ENCODE measurements at places on chromosomes 7 and 10.
A peak's percentile ranks its signal among the peaks of the same experiment; 100 is the strongest.

GRCh38 chr7:148535217-148535616 is 55.3 kb upstream of the C7orf33 start:
- DNase-seq: peak; percentile 27

DNA sequence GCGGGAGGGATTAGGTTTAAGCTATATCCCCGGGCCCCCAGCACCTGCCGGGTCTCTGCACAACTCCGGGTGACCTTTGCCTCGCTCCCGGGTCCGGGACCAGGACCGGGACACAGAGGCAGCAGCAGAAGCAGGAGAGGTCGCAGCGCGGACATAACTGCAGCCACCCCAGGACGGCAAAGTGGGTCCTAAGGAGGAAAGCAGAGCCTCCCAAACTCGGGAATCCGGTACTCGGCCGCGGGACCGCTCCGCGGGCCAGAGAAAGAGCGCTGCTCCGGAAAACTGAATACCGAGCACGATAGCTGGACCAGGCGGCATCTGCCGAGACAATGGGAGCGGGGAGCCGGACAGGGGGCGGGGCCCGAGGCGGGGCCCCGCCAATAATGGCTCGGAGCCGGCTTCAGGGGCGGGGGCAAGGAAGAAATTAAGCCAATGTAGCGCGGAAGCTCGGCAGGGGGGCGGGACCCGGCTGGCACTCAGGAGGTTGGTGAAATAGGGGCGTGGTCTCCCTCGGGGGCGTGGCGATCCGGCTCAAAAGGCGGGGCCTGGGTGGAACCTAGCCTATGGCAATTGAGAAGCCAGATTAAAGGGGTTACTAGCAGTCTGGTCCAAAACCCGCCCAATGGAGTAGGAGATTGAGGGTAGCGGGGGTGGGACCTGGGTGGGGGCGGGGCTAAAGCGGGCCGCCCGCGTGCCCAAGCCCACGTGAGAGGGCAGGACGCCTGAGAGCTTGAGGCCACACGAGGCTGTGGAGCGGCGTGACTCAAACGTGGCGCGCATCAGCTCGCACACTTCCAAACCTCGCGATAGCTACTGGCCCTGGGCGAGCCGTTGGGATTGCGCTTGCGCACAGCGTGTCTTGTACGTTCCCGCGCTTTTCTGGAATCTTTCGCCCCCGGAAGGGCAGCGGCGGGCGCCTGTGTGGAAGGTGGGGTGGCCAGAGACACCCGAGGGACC is at the start of the genes GPC2 and STAG3:
Gene GPC2, minus strand, starts transcription at position 337 of the 957 bp plus-strand sequence. Its CDS starts 182 bp downstream, at position 155.
Gene STAG3, plus strand, starts transcription at position 874 of the 957 bp plus-strand sequence. CDS start 2,639 bp downstream, outside the sequence.
- peak; percentile 94 for DNase-seq

- peak; percentile 10 for DNase-seq
These were observed 177.9 kb downstream of the TAX1BP1 start for GRCh38 chr7:27917774-27918314.

GRCh38 chr7:40726559-40726958 is 591.8 kb downstream of the SUGCT start:
- no peak for DNase-seq

DNA sequence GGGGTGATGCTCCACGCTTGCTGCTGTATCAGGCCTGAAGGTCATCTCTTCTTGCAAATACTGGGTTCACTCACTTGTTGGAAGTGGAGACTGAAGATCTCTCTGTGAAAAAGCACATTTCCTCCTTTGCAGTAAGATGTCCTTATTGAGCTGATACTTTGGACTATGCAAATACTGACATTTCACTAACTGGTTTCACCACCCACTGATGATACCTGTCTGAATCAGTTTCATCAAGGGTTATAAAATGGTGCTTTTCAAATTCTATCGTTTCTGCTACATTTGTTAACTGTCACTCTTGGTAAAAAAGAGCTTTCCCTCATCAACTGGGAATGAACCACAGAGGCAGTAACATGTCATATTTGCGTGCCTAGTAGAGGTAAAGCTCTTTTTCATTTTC is 35.5 kb downstream of the RAB19 start:
- no peak for DNase-seq

- no peak for DNase-seq
These were observed 486.8 kb downstream of the SUGCT start for GRCh38 chr7:40621592-40621998.

- no peak for DNase-seq
These were observed 79.0 kb downstream of the GRB10 start for GRCh38 chr7:50703654-50704053.

DNA sequence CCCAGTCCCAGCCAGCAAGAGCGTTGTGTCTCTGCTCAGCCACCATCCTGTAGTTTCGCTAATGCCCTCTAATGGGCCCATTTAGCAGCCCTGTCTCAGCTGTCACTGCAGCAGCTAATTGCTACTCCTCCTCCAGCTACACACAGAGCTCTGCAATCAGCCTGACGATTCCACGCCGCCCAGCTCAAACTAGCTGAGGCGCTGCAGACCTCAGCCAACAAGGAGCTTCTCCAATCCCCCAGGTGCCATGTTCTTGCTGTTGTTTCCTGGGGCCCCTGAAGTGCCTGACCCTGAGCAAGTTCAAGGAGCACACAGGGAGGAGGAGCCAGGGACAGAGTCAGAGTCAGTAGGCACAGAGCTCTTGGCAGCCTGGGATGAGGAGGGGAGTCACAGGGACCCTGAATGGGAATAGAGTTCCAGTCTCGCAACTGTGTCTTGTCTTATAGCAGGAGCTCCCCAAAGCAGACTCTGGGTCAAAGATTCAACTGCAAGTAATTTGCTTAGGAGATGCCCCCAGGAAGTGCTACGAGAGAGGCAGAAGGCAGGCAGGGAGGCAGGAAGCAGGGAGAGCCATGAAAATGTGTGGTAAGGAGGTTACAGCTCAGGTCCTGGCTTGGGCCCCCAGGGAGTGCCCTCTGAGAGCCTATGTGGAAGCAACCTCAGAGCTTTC is 135.8 kb upstream of the UNC5B start:
- DNase-seq: no peak

GRCh38 chr10:29795850-29796249 is 161.1 kb upstream of the SVIL start:
- DNase-seq: no peak

GRCh38 chr10:44322137-44322536 is 62.8 kb downstream of the CXCL12 start:
- DNase-seq: no peak

DNA sequence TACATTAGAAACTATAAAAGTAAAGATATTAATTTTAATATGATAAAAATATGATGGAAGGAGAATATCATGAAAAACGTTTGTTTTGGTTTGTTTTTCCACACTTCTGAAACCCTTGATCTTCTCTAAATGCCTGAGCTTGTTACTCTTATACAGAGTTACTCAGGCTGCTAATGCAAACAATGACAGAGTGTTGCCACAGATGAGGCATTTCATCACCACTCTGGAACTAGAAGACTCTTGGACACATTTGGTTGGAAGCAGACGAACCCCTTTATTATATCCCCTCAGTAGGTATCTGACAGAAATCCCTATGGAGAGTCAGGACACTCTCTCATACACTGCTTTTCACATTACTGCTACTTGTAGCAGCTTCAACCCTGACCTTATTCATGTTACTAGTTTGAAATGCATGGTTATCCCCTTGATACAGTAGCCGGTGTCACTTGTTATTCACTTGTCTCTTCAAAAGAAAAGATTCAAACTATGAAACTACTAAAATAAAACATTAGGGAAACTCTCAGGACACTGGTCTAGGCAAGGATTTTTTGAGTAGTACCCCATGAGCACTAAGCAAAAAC is 66.9 kb downstream of the SEMA3C start:
- DNase-seq: no peak

DNA sequence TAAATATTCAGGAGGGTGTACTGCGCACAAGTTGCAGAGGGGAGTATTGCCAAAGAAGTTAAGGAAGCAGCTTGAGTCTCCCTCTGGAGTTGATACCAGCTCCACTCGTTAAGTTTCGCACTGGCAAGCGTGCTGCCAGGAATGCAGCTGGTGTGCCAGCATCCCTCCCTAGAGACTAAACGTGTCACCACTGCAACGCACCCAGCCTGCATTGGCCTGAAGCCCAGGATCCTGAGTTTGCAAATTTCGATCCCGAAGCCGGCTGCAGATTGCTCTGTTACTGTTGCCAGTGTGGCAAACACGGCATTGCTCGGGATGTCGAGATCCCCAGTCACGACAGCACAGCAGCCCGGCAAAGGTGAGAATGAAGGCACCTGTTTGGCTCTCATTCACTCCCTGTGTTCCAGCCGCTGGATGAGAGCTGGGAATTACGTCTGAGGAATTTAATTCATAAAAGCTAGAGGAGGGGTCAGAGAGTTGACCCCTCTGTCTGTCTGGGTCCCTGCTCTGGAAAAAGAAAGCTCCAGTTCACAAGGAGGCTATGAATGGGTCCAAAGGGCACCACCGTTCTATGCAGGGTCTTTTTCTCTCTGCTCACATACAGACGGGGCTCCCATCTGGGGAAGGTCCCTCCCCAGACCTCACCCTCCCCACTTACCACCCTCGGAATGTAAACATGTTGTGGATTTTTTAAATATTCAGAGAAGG is 61.0 kb downstream of the NRP1 start:
- peak; percentile 10 for DNase-seq

DNA sequence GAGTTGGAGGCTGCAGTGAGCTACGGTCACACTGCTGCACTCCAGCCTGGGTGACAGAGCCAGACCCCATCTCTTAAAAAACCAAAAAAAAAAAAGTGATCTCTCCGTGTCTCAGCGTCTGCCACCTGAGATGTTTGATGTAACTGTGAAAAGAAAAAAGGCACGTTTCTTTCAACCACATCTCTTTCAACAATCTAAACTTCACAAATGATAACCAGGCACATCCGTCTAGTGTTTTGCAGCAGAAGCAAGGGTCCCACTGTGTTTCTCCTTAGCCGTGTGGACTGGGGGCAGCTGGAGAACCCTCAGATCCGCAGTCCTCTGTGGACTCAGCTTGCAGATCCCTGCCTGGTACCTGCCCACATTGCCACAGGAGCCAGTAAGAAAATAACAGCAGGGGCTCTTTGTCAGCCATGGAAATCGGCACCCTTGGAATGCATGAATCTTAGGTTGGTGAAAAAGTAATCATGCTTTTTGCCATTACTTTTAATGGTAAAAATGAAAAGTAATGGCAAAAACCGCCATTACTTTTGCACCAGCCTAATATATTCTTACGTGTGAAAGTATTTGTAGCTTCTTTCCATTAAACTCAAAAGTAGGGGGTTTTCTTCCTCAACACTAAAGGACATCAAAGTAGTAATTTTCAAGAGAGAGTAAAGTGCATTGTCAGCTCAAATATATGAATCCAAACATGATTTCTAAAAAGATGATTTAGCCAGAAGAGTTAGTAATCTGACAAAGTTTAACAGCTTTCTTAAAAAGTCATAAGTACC is 276.5 kb downstream of the CCDC3 start:
- no peak for DNase-seq

- peak; percentile 19 for DNase-seq
These were observed 535 bp downstream of the ASAH2B start for GRCh38 chr10:50740293-50740648.

GRCh38 chr7:134798155-134798554 is 18.7 kb downstream of the CALD1 start:
- DNase-seq: no peak

DNA sequence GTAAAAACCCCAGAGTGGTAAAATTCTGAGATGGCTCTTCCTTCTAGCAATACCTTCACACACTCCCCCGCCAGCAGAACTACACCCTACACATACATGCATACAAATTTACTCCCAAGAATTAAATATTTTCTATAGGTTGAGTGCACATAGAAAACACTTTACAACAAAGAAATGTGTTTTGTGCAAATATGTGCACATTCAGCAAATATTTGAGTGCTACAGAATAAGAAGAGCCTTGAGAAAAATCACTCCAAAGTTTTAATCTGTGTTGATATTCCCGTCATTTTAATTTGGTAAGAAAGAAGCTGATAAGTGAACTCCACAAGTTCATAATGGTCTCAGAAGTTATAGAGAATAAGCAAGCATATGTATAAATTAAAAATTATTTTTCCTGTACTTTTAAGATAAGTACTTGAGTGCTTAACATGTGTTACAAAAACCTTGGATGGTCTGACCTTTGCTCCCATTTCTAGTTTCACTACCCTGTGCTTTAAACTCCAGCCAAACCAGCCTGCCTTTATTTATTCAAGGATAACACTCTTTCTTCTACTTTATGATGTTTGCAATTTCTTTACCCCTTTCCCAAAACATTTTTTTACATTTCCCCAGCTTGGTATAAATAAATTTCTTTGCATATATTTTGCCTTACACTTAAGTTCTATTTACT is 733.5 kb upstream of the LRRTM3 start:
- no peak for DNase-seq

- DNase-seq: no peak
These were observed 76.6 kb downstream of the SEMA3C start for GRCh38 chr7:80842022-80842790.

DNA sequence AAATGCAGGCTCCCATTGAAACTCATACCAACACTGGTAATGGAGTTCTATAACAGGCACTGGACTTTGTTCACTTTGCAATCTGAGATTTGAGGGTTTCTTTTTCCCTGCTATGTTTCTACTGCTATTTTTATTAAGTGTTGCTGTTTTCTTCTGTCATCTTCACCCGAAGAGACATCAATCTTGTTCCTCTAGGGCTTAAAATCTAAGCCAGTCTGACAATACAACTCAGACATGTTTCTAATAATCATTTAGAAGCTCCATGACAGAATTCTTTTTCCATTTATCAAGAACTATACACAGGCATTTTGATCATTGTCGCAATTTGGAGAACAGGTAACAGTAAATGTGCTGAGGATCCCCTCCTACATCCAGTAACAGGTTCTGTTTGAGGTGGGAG is 98.5 kb upstream of the GNAI1 start:
- no peak for DNase-seq

DNA sequence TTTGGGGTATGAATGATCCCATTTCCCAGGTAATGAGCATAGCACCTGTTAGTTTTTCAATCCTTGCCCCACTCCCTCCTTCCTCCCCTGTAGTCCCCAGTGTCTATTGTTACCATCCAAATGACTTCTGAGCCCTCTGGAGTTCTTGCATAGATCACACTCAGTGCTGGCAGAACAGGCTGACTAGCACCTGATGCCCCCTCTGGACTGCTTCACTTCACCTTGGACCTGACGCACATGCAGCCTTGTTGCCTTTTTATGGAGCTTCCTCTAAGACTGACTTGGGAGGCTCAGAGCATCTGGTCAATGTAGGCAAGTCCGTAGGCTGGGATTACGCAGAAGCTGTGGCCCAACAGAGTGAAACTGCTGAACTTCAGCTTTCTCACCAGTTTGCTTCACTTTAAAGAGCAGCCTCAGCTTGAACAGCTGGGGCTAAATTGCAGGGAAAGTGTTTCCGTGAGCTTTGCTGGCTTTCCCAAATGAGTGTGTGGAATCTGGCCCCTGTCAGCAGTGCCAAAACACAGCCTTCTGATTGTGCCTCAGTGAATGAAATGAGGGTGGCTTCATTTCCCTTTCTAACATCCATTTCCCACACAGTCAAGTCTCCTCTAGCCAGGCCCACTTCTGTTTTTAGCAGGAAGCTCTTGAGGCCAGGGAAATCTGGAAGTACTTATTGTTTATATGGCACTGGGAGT is 48.5 kb downstream of the NXPH1 start:
- DNase-seq: no peak

DNA sequence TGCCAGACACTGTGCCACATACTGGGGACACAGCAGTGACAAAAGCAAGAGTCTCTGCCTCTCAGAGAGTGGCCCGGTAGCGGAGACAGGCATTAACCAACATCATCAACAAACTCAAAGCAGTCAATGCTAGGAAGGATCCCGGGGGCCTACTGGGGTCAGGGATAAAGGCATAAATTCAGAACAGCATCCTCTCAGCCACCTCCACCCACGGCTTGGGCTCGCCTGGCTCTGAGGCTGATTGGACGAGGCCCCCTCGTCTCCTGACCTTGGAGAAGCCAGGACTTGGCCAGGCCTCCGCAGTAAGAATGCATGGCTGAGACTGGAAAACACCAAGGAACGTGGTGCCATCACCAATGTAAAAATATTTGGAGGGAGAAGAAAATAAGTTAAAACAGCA is 102.1 kb downstream of the ARHGAP22 start:
- DNase-seq: no peak

GRCh38 chr7:22781230-22781711 is 41.4 kb downstream of the TOMM7 start:
- DNase-seq: no peak
